ENCODE measurements at places on chromosomes 1 and 21.

DNA sequence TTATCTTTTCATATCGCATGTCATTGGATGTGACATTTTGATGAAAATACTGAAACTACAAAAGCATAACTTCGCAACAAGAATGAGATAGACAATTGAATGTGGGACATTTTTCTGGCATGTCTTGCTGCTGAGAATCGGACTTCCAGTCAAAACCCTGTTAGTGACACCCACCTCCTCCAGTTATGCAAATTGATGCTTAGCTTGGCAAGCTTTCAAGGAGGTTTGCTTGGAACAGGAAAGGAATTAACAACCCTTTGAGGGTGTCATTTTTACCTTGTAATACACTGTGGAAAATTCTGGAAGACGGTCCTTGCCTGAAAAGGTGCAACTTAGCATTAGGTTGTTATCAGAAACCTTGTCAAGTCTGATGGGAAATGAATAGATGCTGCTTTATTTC lies 38.8 kb upstream of the FAM3B start:
- DNase-seq = no peak

DNA sequence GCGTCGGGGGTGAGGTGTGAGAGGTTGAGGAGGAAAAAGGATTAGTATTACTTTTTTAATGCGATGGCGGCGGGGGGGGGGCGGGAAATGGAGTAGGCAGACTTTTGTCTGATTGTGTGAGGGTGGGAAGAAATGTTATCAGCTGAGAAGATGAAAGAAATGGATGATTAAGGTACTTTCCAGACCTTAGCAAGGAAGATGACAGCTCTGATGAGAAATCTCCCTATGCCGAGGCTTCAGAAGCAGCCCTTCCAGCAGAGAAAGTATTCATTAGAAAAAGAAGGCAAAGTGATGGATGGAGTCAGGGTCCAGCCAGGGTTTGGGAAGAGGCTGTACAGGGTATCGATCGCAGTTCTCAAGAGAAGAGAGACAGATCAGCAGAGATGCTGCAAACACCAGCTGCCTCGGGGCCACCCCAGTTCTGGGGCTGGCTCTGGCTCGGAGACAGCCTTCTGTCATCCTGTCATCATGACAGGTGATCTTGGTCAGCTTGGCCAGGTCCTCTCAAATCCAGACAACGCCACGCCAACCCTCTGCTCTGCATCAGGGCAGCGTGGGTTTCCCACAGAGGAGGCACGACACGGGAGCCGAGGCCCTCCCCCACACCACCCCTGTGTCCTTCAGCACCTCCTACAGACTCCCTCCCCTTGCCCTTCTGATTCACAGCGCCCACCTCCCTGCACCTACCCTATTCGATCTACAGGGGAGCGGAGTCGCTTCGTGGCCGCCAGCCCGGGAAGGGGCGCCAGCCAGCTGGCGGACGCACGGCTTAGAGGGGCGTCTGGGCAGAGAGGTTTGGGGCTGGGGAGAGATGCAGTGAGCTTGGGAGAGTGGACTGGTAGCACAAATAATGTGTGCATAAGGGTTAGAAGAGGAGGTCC lies 674 bp upstream of the ATXN7L2 start:
- no peak for DNase-seq

DNA sequence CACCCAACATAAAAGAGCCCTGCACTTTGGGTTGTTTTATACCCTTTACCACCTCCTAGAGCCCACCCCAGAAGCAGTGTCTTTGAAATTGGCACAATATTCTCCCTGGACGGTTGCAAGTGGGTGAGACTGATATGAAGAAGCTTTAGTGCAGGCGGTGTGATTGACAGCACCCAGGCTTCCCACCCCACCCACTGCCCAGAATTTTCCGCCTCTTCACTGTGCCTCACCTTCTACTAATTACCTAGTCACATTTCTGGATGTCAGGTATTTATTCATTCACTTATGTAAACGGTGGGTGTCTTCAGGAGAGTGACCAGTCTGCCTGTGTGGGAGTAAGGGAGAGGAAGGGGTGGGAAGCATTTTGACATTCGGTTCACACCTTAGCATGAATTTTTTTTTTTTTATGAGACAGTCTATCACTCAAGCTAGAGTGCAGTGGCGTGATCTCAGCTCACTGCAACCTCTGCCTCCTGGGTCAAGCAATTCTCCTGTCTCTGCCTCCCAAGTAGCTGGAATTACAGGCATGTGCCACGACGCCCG lies 1.7 kb upstream of the FAM89A start:
- no peak for DNase-seq

DNA sequence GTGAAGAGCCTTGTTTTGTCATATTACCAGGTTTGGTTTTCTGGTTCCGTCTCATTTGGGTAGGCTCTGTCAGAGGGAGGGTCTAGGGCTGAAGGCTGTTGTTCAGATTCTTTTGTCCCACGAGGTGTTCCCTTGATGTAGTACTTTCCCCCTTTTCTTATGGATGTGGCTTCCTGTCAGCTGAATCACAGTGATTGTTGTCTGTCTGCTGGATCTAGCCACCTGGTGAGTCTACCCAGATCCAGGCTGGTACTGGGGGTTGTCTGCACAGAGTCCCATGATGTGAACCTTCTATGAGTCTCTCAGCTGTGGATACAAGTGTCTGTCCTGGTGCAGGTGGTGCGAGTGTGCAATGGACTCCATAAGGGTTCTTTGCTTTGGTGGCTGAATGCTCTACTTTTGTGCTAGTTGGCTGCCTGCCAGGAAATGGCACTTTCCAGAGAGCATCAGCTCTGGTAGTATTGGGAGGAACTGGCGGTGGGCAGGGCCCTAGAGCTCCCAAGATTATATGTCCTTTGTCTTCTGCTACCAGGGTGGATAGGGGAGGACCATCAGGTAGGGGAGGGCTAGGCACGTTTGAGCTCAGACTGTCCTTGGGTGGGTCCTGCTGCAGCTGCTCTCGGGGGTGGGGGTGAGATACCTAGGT lies 246.0 kb downstream of the RYR2 start:
- no peak for DNase-seq

DNA sequence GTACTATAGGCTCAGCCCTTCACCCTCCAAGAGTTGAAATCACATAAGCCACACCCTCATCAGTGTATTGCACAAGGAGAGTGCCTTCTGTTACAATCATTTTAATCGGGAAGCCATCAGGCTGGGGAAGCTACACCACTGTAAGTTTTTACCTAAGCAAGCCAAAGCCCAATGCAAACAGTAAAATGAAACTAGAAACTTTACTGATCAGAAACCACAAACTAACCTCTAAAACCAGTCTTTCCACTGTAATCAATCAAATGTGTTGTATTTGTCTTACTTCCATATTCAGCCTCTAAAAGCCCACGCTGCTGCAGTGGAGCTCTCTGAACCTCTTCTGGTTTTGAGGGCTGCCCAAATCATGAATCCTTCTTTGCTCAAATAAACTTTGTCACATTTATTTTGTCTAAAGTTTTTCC lies 26.2 kb downstream of the CAPN8 start:
- DNase-seq = no peak

GRCh38 chr1:38558055-38558454 lies 301.5 kb downstream of the RRAGC start:
- DNase-seq = no peak

DNA sequence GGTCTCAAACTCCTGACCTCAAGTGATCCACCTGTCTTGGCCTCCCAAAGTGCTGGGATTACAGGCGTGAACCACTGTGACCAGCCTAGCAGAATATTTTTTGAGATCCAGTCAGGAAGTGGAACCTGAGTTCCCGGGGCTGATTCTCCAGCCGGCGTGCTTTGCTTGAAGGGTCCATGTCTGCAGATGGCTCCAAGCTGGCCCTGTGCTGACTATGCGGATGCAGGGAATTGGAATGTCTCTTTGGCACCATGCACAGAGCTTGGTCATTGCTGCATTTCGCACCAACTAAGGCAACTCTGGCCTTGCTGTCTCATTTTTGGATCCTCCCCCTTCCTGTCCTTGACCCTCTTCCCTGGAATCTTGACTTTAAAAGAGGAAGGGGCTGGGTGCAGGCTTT lies 28.1 kb downstream of the ARHGEF10L start:
- no peak for DNase-seq

- no peak for DNase-seq
Observed at GRCh38 chr1:10225573-10225972, 15.2 kb downstream of the KIF1B start.

Data from GOT3 (cell line).